ENCODE measurements at places on chromosomes 6 and 20.

GRCh38 chr20:58700823-58701222 lies 8.2 kb downstream of the NPEPL1 start:
- no peak for DNase-seq

- no peak for DNase-seq
Measured at GRCh38 chr6:103675807-103676406, 1183.8 kb downstream of the HACE1 start.

DNA sequence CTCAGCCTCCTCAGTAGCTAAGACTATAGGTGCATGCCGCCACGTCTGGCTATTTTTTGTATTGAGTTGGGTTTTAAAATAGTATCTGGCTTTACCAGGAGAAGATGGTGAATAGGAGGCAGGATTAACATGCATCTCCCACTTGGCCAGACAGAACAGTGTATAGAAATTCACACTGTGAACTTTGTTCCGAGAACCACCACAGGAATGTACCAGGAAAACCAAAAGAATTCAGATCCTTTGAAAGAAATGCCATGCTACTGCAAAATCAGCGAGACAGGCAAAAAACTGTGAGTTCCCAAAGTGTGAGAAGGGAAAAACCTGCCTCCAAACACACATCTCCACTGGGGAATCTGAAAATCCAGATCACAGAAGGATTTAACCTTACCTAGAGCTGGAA lies 327.6 kb downstream of the NKAIN2 start:
- DNase-seq, result no peak

DNA sequence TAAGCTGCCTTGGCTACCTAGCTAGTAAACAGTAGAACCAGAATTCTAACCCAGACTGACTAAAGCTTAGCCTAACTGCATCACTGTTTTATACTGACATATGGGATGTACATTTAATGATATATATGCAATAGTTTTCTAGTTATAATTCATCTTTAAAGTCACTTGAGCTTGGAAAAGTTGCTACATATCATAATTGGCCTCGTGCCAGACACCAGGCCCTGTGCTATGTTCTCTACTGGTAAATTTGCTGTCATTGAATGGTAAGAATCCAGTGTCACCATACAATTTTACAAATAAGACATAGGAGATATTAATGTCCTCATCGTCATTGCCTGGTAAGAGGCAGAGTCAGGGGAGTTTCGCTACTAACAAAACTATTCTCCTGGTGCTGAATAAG lies 396.8 kb downstream of the CDKAL1 start:
- DNase-seq, result no peak

DNA sequence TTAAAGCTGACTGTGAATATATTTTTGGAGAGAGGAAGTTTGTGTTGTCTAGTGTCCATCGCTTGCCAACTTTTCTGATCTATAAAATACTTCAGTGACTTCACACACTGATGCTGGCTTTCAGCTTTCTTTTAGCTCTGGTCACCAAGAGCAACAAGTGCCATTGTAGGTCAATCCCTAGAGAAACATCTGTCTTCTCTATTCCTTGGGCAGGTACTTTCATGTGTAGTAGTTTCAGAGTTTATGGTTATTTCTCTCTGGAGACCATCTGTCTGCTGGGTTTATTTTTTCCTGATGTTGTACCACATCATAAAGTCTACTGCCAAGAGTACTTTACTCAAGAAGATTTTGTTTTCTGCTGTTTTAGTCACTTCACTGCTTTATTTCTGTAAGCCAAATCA lies 249.9 kb downstream of the KHDC1L start:
- DNase-seq, result no peak

DNA sequence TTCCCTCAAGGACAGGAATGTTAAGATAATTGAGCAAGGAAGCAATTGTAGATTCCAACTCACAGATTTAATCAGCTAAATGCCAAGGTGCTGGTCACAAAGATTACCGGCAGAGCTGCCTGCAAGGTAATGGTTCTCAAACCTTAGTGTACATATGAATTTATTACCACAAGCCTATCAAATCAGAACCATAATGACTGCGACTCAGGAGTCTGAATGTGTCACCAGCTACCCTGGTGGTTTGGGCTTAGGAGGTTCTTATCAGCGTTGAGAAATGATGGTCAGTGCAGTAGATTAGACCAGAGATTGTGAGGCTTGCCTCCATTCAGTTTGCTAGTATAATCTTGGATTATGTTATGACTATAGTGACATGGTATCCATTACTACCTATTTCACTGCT lies 78.9 kb downstream of the MTFR2 start:
- DNase-seq, result no peak

DNA sequence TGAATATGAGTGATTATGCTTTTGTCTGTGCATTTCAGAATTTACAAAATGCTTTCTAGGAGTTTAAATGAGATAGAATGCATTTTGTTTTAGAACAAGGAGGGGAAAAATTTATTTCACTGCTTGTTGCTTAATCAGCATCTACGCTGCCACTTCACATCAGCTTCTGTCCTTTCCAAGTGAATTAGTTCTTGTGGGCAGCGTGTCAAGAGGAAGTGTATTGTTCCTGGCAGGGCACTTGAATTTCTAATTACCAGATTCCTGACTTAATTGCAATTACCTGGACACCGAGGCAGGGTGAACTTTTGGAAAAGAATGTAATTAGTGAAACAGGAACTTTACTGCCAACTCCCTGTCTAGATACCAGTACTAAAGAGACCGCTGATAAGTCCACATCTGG lies 263.5 kb downstream of the TMEM242 start:
- DNase-seq, result no peak

GRCh38 chr6:82493467-82493866 lies 129.8 kb downstream of the TPBG start:
- no peak for DNase-seq

Measured in B cell (primary cell).